ENCODE measurements at places on chromosomes 7 and 10. TPM values are rescaled to one million over a fixed set of nuclear protein-coding genes. Genes with fewer than 3 reads are reported as not detected.

- DNase-seq, result no peak
These were observed 817 bp upstream of the IL15RA start for GRCh38 chr10:5978230-5978489.

DNA sequence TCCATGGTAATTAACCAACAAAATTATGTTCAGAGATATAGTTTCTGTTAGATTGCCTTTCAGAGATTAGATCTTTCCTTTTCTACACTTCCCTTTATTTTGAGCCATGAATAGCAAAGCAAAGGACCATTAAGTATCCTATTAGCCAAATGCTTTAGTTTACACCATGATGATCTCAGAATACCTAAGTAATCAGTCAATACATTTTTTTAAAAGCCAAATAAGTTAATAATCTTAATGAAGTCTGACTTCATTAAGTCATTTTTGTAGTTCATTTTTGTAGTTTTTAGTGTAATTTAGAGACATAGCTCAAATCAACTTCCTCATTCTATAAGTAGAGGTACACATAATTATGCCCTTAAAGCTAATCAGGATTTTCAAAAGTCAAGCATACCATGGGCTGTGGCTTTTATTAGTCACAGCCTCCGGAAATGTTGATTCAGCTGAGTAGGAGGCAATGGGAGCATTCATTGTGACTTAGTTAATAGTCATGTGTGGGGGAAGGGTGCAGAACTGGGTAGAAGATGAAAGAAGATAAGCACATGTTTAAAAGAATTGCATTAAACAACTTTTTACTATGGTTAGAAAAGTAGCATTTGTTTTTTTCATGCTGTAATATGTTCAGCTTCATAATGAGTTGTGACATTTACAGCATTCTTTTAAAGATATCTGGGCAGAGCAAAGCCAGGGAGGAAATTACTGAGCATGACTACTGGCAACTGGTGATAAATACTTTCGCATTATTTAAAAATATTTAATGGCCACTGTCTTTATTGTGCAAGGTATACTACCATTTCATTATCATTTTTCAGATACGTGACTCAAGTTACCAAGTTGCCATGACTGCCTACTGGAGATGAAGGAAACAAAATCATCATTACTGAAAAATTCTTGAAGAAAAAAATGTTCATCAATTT is 57.3 kb upstream of the CCDC71L start:
- DNase-seq, result peak; percentile 52

FAM24B gene
- 14.5 TPM for polyA plus RNA-seq

NME8 gene
- polyA plus RNA-seq, result 1.3 TPM

PCDH15 gene
- 0.45 TPM for polyA plus RNA-seq

Measured in GM23338 (cell line).